SW480 (cell line): ENCODE measurements at places on chromosomes 6 and 20.

DNA sequence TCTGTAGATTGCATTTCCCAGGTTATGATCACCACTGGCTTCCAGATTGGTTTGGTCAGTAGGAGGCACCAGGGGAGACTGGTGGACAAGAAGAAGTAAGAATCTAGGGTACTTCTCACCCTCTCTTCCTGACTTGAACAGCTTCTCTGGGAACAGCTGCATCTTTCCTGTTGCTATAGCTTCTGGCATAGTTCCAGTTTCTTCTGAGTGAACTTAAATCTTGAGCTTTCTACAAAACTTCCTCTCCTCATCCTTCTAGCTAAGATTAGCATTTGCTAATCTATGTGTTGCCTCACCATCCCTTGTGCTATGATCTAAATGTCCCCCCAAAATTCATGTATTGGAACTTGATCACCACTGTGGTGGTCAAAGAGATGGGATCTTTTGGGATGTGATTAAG lies 724.6 kb downstream of the UTRN start:
- DNase-seq = no peak

GRCh38 chr6:16057446-16057845 lies 71.4 kb upstream of the MYLIP start:
- no peak for DNase-seq

DNA sequence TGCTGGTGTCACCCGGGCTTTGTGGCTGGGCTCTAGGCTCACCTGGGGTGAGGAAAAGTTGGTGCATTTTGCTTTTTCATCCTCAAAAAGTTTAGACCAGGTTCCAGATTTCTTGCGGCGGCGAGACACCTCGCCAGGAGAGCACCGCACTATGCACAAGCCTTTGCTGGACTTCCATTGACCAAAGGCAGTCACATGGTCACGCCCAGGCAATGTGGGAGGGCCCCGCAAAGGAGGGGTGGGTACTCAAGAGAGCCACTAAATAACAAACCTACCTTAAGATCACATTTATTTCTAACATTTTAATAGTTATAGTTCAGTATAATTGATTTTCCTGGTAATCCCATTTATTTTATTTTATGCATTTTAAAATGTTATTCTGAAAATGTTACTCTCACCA lies 3.0 kb upstream of the KIF16B start:
- DNase-seq = no peak

DNA sequence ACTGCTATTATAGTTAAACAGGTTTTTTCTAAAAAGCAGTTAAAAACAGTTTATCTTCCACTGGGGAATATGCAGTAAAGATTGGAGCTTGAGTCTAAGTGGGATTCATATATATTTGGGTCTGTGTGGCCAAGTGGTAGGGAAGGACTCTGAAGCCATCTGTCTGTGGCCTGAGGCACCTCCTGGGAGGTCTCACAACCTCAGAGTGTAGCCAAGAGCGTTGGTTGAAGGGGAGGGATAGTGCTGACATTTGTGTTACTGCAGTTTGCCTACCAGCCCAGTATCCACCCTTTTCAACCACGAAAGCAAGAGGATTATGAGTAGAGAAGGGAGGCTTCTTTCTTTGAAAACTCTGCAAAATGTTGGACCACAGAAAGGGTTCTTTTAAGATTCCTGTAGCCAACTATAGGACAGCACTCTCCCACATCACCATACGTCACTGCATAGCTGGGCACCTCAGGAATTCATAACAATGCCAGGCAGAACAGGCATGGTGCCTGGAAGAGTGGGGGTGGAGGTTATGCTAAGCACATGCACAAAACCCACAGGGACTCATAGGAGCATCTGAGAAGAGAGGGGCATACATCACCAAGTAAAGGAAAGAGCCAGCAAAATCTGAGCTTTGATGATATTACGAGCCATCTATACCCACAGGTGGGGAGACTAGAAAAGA lies 90.5 kb upstream of the HEY2 start:
- DNase-seq = peak; percentile 85

DNA sequence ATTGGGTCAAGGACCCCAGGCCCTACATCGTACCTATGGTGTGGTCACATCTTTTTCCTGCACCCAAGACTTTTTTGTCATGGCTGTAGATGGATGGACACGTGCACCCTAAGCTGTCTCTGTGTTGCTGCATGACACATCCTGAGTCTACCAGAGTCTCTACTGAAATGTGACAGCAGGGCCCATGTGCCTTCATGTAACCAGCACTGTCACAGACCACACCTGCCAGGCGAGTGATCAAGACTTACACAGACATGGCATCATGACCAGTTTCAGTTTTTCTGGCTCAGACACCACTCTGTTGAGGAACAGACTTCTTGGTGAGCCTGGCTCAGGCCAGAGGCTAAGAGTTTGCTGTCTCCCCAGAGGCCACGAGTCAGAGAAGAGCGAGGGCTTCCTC lies 7.6 kb downstream of the PRND start:
- no peak for DNase-seq

DNA sequence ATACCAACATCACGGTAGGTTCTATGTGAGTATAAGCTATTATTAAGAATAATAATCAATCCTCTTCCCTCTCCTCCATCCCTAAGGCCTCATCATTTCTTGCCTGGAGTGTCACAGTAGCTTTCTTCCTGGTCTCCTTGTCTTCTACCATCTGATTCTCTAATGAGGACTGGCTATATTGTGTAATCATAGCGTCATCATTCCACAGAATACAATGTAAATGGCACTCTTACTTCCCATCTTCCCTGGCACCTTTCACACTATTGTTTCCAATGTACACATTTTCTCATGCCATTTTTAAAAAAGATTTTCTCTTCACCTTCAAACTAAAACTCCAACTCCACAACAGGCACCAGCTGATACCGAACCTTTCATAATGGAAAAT lies 2.2 kb upstream of the BTN3A2 start:
- no peak for DNase-seq

GRCh38 chr6:134519465-134519864 lies 201.6 kb upstream of the SGK1 start:
- no peak for DNase-seq
